ENCODE measurements at places on chromosomes 11 and 22.

DNA sequence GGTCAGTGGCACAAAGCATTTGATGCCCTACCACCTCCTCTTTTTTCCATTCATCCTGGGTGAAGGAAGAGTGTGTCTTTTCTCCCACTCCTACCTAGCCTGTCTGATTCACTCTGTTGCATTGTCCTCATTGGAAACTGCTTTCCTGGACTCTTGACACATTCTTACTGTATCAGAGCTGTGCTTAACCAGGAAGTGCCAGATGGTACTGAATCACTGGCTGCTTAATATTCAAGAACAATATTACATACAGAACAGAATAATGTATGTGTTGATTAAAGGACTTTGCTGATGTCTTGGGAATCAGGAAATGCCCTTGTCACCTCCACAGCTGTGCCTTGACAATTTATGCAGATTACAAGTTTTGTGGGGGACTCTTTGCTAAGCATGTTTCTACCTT is 44.4 kb downstream of the SVIP start:
- no peak for DNase-seq

DNA sequence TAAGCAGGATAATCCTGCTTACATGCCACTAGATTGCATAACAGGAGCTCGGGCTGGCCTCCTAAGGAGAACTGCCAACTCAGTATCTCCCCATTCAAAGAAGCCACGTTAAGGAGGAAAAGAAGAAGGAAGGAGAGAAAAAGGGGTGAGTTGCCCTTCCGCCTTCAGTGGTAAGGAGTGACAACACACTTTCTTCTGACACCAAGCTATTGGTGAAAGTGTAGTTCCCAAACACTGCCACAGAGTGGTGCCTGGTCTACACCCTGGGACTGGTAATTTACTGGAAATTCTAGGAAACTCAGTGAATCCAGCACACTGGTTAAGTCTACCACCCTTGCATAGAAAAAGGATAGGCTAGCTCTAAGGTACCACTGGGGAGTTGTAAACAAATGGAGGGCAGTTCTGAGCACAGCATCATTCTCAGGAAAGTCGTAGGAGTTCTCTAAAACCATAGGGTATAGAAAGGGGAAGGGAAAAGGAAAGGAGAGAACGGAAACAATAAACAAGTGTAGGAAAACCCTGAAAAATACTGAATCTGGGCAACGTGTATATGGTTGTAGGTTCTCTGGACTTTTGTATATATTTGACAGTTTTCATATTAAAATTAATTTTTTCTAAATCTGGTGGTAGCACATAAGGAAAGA is 58.2 kb downstream of the RRAS2 start:
- DNase-seq: peak; percentile 82

GRCh38 chr11:42974510-42975179 is 337.2 kb upstream of the API5 start:
- DNase-seq: peak; percentile 15

DNA sequence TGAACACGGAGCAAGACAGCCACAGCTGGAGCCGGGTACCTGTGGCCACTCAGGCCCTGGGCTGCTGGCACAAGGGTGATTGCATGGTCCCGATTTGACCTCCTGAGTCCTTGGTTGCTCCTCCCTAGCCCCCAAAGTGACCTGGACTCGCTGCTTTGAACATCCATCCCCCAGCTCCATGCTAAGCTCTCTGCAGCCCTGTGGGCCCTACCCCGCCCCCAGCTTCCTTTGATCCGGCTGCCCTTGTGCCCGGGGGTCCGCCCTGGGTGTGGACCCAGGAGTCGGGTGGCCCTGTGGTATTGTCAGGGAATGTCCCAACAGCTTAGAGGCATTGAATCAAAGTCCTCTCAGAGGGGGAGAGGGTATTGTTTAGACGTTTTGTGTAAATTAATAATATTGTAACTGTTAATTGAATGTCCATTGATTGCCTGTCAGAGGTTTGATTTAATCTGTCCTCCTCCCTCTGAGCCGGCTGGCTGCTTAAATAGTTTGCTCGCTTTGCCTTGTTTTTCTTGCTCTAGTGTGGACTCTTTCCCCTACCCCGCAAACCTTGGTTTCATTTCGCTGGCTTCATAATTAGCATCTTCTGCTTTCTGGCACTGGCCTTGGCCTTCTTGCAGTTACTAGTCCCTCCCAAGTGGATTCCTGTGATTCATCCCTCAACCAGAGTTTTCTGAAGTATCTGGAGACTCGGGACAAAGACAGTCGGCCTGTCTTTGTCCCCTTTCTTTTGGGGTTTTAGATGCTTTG is 20.7 kb downstream of the GRIK4 start:
- DNase-seq: no peak

GRCh38 chr11:35507688-35508087 is 17.7 kb downstream of the PAMR1 start:
- no peak for DNase-seq

GRCh38 chr11:42857344-42857743 is 454.5 kb upstream of the API5 start:
- DNase-seq: no peak

DNA sequence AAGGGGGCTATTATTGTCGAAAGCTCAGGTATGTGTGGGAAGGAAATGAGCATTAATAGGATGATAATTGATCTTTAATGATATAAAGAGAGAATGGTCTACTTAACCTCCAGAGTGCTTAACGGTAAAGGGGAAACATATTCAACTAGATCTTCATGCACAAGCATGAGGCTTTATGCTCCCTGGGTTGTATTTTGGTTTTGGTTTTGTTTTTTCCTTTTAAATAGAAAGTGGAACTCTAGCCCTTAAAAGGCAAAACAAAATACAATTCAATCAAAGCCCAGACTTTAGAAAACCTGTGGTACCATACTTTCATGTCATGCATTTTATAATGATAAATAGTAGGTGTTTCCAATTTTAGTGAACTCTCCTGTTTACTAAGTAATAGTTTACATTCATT is 622.7 kb downstream of the METTL15 start:
- DNase-seq: no peak

GRCh38 chr22:23283591-23284503 is 103.5 kb downstream of the BCR start:
- DNase-seq: no peak

DNA sequence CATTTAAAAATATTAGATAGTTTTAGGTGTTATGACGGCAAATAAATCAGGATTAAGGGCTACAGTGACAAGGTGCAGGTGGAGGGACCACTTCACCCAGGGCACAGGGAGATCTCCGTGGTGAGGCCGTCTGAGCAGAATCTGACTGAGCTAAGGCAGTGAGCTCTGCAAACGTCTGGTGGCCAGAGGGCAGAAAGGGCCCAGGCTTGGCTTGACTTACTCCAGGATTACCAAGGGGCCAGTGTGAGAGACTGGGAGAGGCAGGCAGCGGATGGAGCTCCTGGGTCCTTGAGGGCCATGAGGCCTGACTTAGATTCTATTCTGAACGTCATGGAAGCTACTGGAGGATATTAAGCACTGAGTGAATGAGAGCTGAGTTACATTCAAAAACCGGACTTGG is 125.9 kb upstream of the B3GAT1 start:
- no peak for DNase-seq

DNA sequence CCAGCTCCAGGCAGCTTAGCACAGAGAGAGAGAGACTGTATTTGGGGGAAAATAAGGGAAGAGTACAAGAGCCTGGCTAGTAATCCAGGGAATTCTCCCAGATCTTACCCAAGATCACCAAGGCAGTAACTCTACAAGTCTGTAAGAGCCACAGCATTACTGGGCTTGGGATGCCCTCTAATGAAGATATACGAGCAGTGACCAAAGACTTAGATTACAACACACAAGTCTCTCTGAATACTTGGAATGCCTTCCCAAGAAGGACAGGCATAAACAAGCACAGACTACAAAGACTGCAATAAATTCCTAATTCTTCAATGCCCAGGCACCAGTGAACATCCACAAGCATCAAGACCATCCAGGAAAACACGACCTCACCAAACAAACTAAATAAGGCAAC is 17.7 kb downstream of the DNAJC24 start:
- DNase-seq: no peak

DNA sequence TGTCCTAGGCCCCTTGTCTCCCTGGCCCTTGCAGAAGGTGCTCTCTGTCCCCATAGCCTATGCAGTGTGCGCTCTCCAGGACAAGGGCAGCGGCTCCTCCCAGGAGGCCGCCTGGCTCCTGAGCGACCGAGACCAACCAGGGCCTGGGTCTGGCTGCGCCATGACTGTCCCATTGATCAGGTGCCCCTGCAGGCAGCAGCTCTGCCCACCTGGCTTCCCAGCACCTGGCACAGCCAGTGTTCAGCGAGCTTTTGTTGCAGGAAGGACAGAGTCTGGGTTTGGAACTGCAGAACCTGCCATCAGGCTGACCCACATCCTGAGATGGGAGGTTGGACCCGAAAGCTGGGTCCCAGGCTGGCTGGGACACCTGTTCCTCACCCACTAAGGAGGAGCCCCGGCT is 1001.1 kb downstream of the BRD1 start:
- DNase-seq: no peak

DNA sequence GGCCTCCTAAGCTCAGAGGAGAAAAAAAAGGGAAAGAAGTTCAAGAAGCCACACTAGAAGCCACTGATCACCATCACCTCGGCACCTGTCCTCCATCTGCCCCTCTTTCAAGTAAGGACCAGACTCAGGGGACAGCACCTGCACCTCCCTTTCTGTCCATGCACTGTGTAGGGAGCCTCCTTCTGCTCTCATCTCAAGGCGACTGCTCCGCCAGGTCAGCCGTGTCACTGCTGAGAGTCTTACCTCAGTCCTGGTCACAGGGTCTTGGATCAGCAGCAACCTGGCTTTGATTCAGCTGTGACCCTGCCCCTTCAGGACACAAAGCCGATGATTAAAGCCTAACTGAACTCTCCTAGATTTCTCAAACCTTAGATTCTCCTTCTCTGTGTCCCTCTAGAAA is 101.5 kb downstream of the ZNF280B start:
- no peak for DNase-seq

- no peak for DNase-seq
Observed at GRCh38 chr11:111977146-111978027, 40.2 kb downstream of the DIXDC1 start.

GRCh38 chr11:111367411-111368284 is 11.4 kb downstream of the POU2AF1 start:
- peak; percentile 62 for DNase-seq

DNA sequence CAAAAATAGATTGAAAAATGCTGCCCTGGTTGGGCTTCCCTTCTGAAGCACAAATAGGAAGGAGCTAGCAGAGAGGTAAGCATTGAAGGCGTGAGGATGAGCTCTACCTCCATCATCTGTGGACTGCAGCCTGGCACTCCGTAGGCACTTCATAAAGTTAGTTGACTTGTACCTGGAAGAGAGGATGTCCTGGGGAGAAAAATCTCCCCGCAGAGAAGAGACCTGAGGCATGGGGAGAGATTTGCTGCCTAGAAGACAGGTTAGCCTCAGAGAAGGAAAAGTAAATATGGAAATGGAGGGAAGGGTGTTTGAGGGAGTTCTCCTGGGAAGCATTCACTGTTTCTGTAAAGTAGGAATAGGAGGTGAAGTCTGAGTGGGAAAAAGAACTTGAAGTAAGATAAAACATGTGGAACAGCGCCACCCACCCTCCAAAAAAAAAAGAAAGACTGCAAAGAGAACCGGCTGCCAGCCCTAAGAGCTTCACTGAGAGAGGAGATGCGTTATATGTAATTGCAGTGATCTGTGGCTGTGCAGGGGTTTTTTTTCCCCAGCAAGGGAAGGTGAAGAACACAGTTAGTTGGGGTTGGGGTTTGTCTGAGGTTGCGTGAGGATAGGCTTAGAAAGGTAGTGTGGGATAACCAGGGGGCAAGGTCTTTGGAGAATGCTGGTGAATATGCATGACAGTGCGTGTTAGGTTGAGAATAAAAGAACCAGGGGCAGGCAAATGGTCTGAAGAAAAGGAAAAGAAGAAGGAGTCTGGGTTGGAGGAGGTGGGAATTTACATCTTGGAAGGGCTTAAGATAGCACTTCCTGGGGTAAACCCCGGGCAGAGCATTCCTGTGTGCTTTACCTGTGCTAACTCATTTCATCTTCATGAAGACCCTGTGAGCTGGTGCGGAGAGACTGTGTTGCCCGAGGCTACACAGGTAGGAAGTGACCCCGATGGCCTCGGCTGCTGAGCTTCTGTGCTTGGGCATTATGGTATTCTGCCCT is 16.0 kb downstream of the TNRC6B start:
- DNase-seq: peak; percentile 29

DNA sequence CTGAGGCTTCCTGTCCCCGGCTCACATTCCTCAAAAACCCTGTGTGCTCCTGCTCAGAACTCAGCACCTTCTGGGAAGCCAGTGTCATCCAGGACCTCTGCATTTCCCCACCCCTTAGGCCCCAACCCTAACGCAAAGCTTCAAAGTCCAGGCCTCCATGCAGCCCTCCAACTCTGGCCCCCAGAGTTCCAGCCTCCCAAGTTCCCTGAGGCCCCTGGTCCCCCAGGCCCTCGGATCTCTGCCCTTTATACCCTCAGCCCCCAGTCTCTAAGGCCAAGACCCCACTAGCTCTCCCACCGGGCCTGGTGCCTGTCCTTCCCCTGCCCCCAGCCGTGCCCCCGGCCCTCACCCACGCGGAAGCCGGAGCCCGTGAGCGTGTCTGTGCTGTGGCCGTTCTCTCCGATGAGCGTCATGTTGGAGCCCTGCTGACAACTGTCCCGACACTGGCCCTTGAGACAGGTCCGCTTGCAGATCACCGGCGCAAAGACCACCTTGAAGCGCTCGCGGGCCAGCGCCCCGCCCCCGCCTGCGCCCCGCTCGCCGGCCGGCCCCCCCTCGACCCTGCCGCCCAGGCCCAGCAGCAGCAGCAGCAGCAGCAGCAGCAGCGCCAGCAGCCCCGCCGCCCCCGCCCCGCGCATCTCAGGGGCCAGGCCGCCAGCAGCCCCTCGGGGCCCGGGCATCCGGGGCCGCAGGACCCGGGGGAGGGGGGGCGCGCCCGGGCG is 718 bp downstream of the LTBP3 start:
- no peak for DNase-seq

DNA sequence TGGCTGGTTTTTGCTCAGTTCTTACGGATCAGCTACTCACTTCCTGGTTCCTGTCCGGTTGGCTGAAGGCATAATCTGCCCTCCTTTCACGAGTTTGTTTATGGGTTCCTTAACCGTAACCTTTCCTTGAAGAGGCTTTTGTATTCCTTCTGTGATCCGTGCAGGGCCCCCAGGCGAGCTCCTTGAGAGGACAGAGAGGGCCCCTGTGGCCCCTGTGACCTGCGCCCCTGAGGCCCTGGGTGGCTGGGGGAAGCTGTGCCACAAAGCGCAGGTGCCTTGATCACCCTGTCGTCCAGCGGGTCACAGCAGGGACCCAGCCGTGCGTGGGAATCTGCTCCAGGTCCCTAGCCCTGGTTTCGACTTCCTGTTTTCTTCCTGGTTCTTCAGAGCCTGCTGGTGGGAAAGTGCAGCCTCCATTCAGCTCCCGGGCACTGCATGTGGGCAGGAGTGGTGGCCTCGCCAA is 27.8 kb upstream of the FADD start:
- no peak for DNase-seq
